ENCODE measurements at places on chromosomes 2 and 18. TPM values are rescaled to one million over a fixed set of nuclear protein-coding genes. Genes with fewer than 3 reads are reported as not detected.
A peak's percentile ranks its signal among the peaks of the same experiment; 100 is the strongest.

DNA sequence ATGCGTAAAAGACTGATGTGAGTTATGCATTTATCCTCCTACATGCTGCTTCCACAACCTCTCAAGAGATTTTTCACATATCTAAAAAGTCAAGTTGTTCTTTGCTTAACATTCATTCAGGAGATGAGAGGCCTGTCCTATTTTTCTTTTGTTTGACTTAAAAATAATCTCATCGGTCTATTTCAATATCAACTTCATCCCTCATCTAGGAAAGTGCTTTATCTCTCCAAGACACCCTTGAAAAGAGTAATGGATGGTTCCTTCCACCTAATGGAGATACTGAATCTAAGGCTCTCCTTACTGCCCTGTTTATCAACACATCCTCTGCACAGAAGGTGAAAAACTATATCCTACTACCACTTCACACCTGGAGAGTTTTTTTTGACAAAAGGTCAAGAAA lies 2.4 kb downstream of the NFE2L2 start:
- no peak for DNase-seq

ASAP2 gene
- total RNA-seq: 3.0 TPM

- no peak for DNase-seq
Observed at GRCh38 chr2:53913721-53914120, 54.0 kb upstream of the GPR75 start.

- DNase-seq: no peak
Observed at GRCh38 chr2:104562537-104562936, 291.4 kb upstream of the POU3F3 start.

GRCh38 chr2:3646446-3646845 lies 11.6 kb upstream of the ALLC start:
- DNase-seq: peak; percentile 40

DNA sequence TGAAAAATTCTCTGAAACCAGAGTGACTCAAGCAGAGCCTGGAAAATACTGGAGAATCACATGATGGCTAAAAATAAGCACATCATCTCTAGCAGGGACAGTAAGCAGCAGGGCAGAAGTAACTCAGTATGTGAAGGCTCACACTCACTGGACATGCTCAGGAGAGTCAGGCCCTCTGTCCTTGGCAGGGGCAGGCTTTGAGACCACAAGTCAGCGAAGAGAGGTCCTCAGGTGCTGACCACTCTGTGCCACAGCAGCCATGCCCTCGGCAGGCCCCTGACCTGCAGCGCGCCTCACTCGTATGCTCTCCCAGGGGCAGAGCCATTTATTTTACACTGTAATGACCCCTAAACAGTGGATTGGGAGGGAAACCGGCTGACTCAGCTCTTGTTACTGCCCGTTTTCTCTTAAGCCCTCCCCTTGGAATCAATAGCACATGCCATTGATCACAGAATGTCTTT lies 76.8 kb downstream of the MAPRE2 start:
- no peak for DNase-seq

DNA sequence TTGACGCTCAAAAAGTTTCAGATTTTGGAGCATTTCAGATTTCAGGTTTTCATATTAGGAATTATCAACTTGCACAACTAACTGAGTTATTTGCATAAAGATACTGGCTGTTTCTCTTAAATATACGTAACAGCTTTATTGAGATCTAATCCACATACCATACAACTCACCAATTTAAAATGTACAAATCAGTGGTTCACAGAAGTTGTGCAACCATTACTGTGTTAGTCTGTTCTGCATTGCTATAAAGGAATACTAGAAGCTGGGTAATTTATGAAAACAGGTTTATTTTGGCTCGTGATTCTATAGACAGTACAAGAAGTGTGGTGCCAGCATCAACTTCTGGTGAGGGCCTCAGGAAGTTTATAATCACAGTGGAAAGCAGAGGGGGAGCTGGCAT lies 8.2 kb downstream of the ATIC start:
- no peak for DNase-seq

GALNT5 gene
- 0.11 TPM for total RNA-seq

DNA sequence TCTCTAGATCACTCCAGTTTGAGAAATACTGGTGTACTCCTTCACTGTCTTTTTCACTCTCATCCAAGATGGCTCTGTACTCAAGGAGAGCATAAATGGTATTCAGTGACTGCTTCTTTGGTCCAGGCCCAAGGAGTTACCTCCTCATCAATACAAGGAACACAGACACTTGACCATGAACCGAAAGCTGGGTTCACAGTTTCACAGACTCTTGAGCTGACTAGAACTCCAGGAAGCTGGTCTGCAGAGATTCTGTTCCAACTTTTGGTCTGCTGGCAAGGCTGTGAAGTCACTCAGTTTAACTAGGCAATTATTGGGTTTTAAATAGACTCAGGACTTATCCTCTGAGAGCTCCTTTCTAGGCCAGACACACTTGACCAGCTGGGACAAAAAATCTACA lies 7.4 kb upstream of the IGFBP5 start:
- DNase-seq: no peak

- DNase-seq: peak; percentile 37
Observed at GRCh38 chr2:72999729-73000725, 71.5 kb downstream of the SFXN5 start.

- DNase-seq: no peak
Observed at GRCh38 chr2:39228413-39229209, 15.2 kb downstream of the CDKL4 start.

GRCh38 chr18:41769265-41769664 lies 185.8 kb upstream of the PIK3C3 start:
- DNase-seq: no peak

DNA sequence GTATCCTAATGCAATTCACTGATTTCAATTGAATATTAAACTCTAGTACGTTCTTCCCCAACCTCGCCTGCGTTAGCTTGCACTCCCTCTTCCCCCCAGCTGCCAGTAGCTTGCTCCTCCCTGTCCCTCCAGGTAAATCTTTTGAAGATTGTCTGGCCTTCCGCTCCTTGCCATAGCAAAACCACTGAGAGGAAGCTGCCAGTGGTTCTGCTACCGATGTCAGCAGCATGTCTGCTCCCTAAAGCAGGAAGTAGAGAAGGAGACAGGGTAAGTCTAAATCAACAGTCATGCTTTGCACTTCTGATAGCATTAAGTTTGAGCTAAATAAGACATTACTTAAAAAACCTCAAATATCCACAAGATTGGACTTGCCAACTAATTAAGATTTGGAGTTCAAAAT lies 89.1 kb downstream of the SCN2A start:
- DNase-seq: no peak

GRCh38 chr18:58784601-58785137 lies 80.0 kb upstream of the ZNF532 start:
- DNase-seq: no peak

GPR75 gene
- total RNA-seq: 5.6 TPM

CCDC150 gene
- total RNA-seq: 1.4 TPM

DNA sequence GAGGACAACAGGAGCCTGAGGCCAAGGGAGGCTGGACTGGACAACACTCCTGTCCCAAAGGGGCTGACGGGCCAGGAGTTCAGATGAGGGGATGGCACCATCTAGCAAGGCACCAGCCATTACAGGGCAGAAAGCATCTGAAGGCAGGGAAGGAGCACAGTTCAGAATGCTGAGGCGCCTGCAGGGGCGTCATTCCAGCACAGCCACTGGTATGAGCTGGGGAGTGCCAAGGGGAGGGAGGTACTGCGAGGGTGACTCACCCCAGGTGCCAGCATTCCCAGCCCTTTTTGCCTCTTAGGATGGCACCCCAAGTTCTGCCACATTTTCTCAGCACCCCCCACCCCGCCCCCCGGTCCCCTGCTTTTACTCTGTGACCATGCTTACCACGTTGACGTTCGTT lies 129.8 kb upstream of the EPAS1 start:
- no peak for DNase-seq

- no peak for DNase-seq
Observed at GRCh38 chr2:204019572-204020501, 83.3 kb downstream of the ICOS start.

EMILIN1 gene
- total RNA-seq: 102 TPM

GRCh38 chr18:59298871-59299270 lies 19.6 kb downstream of the CPLX4 start:
- no peak for DNase-seq

DNA sequence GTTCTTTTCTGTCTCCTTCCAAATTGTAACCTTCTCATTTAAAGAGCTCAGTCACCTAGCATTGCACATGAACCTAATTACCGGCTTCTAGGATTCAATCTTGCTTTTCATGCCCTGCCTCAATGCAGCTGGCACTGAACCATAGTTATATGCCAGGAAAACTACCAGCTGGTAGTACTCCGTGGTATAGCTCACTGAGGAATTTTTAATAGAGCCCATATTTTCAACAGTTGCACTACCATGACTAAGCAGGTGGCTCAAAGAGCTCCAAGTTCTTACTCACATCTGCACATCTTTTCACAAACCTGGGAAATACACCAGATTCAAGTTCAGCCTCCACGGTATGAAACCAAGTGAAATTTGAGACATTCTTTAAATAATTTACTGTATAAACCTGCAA lies 363.5 kb downstream of the GRB14 start:
- no peak for DNase-seq

DNA sequence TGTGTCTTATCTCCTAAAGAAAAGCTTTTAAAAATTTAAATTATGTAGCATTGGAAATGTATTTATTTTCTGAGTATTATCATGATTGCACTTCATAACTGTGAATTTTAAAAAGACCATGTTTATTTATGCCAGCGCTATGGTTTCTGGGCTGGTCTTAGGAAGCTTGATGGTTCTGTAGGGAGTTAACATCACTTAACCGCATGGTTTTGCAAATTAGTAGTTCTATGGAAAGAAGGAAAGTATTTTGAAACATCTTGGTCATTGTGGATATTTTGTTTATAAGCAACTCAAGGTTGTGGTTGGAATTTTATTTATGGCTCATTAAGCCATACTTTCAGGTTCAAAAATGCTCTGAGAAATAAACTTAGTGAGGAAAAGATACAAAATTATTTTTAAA lies 549.4 kb downstream of the STK39 start:
- no peak for DNase-seq

DNA sequence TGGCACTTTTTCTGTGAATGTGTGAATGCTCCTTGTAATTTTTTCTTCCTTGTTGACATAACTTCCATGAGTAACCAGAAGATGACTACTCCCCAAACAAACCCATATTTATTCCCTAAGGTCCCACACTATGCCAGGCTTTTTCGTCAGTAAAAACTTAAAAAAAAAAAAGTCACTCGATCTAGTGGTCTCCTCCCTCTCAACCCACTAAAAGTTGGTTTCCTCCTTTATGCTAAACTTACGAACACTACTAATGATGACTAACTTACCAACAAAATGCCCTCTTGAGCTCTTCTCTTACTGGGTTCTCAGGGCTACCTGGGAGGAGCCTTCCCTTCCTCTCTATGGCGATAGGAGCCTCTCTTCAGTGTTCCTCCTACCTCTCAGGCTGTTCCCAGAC lies 18.2 kb downstream of the ACVR1 start:
- no peak for DNase-seq

RRM2 gene
- 8.8 TPM for total RNA-seq

GRCh38 chr2:183255411-183255810 lies 131.2 kb downstream of the NUP35 start:
- no peak for DNase-seq

DNA sequence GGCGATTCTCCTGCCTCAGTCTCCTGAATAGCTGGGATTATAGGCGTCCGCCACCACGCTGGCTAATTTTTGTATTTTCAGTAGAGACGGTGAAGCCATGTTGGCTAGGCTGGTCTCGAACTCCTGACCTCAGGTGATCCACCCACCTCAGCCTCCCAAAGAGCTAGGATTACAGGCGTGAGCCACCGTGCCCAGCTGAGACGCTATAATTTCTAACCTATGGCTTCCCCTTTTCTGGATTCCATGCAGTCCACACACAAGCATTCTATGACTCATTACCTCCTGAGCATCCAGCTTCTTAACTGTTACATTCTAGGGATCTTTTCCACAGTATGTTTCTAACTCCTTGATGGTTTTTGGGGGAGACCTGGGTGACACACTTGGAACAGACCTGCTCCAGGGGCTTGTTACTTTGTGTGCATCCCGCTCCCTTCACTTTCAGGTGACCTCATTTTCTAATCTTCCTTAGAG lies 11.8 kb upstream of the KCMF1 start:
- DNase-seq: no peak

DNA sequence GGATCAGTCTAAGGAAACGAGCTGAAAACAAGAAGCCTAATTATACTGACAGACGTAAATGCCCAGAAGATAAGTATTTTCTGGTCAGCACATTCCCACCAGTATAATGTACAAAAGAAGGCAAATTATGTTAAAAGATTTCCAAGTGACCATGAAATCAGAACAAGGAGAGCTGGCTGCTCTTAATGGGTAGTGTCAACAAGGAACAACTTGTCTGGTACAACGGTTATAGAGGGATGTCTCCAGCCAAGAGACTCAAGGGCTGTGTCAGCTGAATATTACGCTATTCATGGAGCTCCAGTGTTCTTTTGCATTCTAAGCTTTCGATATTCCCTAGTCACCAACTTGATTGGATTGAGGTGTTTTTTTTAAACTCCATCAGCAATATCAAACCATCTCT lies 8.6 kb upstream of the L3MBTL4 start:
- no peak for DNase-seq

DNA sequence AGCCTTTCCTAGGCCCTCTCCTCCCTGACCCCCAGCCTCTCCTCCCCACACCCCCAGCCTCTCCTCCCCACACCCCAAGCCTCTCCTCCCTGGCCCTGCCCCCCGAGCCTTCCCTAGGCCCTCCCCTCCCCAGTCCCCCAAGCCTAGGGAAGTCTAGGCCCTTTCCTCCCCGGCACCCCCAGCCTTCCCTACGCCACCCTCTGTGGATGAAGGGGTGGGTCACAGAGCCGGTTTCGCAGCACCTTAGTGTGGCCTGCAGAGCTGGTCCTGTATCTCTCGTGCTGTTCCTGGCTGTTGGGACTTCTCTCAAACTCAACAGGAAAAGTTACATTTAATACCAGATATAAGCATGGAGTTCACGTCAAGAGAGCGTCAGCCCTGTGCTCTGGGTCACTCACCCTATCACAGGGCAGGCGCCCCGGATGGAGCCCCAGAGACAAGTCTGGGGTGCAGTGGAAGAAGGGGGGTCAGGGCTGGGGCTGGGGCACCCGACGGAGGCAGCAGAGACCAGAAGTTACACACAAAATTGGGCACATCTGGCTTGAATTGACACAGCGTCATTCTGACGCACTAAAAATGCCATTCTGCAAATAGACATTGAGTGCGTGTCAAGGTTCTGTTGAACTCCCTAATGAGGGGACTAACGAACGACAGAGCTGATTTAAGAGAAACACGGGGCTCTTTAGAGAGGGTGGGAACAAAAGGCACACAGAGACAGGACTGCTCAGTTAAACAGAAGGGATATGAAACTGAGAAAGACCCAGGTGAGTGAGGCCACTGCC lies 24.0 kb downstream of the KCNIP3 start:
- DNase-seq: no peak

CFAP53 gene
- total RNA-seq: 0.25 TPM

- no peak for DNase-seq
Observed at GRCh38 chr2:191165176-191165643, 14.4 kb upstream of the STAT4 start.

RHOB gene
- total RNA-seq: 148 TPM

DNA sequence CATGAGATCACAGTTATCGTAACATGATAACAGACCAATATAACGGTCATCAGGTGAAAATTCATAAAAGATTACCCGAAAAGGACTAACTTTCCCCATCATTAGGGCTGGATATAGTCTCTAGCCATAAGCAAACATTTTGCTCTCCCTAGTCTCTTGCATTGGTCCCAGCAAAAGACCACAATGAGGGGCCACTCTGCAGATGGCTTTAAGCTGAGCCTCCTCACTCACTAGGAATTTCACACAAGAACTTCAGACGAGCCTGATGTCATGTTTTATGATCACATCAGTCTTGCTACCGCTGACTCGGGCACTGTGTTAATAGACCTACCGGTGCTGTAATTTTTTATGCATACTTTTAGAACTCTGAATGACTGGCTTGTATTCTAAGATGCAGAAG lies 35.2 kb downstream of the STK17B start:
- no peak for DNase-seq

All from spleen (tissue), 13 donors.